ENCODE measurements at places on chromosomes 5 and 9.
A peak's percentile ranks its signal among the peaks of the same experiment; 100 is the strongest.

- no peak for DNase-seq
Observed at GRCh38 chr9:92480986-92481633, 1.2 kb downstream of the ASPN start.

GRCh38 chr5:54672871-54673270 is 155.3 kb downstream of the SNX18 start:
- DNase-seq = no peak

- no peak for DNase-seq
Observed at GRCh38 chr5:178695556-178695955, 34.9 kb downstream of the ZNF354A start.

- DNase-seq = no peak
Observed at GRCh38 chr5:10102706-10103497, 146.8 kb downstream of the ATPSCKMT start.

DNA sequence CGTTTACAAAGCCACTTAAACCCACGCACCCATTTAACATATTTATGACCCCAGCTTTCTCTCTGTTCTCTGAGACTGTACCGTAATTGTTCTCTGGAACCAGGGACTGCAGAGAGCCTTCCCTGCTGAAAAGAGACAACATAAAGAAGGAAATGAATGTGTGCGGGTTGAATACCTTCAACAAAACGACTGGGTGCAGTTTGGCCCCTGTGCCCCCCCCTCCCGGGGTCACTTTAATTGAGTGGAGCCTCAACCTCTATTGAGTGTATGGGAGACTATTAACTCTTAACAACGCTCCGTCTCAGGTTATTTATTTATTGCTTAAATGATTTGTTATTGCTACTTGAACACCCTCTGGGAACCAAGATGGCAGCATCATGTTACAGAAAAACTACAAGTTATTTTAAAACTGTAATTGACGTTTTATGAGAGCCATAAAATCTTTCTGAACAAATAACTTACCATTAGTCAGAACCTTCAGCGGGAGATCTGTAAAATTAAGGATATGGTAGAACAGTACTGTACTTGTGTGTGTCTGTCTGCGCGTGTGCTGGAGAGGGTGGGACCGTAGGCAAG is 70.6 kb downstream of the GAS1 start:
- DNase-seq = no peak

GRCh38 chr9:88049677-88050307 is 75.5 kb upstream of the CDK20 start:
- no peak for DNase-seq

GRCh38 chr5:35771300-35771699 is 85.4 kb upstream of the IL7R start:
- no peak for DNase-seq

DNA sequence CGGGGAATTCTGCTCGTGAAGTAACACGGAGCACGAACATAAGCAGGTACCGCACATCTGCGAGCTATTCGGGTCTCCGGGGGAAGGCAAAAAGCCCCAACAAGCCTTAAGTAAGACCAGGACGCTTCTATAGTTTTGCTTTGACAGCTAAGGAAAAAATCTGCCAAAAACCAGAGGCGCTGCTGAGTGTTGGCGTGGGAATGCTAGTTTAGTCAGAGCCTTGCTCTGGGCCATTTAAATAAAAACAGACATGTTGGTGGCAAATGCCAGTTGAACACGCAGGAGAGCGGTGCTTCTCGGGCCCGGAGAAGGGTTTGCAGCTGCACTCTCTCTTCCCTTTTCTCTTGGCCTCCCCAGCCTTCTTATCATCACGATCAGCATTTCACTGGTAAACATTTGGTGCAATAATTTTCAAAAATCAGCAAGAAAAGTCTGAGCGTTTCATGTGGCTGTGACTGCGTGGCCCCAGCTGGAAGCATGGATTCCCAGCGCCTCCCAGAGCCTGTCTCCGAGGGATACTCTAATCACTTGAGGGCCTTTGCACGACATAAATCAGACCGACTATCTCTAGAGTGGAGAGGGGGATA is 6.4 kb upstream of the NOTCH1 start:
- peak; percentile 69 for DNase-seq

GRCh38 chr9:76643399-76644117 is 120.7 kb upstream of the PCA3 start:
- no peak for DNase-seq

- no peak for DNase-seq
Observed at GRCh38 chr5:38380537-38380936, 122.2 kb downstream of the EGFLAM start.

GRCh38 chr5:97624886-97625285 is 441.8 kb upstream of the RIOK2 start:
- DNase-seq = no peak

DNA sequence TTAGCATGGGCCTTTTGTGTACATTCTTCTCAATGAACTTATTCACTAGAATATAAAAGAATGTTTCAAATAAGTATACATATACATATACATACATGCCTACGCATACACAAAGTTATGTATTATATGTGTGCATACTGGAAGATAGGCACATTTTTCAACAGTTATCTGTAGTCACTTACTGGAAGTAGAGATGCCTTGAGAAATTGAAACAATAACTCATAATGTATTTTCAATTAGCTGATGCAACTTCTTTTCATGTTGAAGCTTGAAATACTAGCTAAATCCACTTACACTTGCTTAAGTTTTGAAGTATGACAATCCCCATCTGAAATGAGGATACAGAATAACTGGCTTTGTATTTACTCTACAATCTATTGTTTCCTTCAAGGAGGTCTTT is 469.0 kb upstream of the PTGER4 start:
- DNase-seq = no peak

- DNase-seq = no peak
Observed at GRCh38 chr5:159669559-159669958, 246.7 kb upstream of the ADRA1B start.

GRCh38 chr9:88161144-88161543 is 22.9 kb upstream of the SPATA31C2 start:
- no peak for DNase-seq

- no peak for DNase-seq
Observed at GRCh38 chr5:74765929-74766328, 988 bp downstream of the GFM2 start.

DNA sequence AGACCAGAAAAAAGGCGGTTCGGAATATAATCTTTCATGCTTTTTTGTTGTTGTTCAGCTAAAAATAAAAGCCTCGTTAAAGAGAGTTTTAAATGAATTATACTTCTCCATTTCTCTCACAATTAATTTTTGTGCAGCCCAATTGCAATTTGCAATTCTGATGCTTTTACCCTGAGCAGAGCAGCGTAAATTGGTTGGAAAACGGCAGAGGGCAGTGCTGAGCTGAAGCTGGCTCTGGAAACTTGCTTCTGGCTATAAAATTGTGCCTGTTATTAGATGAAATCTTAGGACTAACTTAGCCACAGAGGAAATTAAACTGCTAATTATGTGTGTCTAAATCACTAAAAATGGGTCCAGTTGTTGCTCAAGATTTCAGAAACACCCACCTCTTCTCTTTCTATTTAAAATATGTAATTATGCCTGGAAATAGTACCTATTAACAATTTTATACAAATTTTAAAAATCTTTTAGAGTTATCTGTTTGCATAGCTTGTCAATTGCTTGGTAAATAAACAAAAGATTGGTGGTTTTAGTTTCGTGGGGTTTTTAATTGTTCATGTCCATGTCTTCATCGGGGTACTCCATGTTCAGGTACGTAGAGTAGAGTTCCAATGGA is 441.8 kb upstream of the TLE4 start:
- peak; percentile 61 for DNase-seq

- no peak for DNase-seq
Observed at GRCh38 chr9:97564291-97565175, 63.1 kb downstream of the TMOD1 start.

DNA sequence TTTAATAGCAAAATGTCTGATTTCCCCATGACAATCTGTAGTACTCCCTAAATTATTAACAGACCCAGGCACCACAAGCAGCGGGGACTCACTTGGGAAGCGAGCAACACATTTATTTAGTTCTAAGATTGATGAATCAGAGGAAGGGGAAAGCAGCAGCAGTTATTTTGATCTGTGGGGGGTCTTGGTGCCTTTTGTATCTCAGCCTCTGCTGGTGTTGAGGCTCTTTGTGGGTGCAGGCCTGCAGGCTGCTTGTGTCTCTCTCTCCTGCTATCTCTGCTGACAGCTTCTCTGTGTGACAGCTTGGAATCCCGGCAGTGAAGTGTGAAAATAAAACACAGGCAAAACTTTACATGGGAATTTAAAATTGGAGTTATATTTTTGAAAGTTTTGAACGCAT is 878.2 kb upstream of the DMAC1 start:
- no peak for DNase-seq

DNA sequence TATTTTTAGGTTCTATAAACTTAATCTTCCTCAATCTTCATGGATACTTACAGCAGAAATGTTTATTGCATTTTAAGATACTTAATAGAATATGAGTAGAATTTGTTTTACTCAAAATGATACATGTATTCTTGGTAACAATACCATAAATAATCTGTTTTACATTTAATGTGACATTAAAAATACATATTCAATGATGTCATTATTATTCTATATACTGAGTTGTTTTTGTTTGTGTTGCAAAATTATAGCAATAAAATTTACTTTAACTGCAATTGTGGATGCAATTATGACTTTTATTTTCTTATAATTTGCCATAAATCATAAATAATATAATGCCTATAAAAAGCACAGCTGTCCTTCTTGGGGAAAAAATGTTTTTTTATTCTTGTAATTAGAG is 275.9 kb upstream of the CCNG1 start:
- no peak for DNase-seq

- DNase-seq = no peak
Observed at GRCh38 chr5:178123094-178123965, 7.5 kb upstream of the RMND5B start.
